Stimulated activated CD4-positive, alpha-beta T cell treated with anti-CD3 and anti-CD28 coated beads, Interleukin-1b, Interleukin-23, amount 100 ng/mL, for 1 hour (primary cell): ENCODE measurements at places on chromosomes 13 and 19.
A peak's percentile ranks its signal among the peaks of the same experiment; 100 is the strongest.

- no peak for DNase-seq
These were observed 48.6 kb upstream of the WASF3 start for GRCh38 chr13:26508885-26509284.

DNA sequence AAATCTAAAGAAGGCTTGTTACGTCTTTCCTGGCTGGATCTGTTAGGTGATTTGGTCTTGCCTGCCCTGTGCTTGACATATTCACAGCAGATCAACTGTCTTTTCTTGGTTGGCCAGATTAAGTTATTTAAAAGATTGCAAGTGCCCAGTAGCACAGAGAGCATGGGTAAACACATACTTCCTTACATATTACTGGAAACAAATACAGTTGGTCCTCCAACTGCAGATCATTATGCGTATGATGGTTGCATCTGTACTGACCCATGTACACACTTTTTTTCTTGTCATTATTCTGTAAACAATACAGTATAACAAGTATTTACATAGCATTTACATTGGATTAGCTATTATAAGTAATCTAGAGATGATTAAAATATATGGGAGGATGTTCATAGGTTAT is 9.2 kb upstream of the MPHOSPH8 start:
- DNase-seq, result no peak

DNA sequence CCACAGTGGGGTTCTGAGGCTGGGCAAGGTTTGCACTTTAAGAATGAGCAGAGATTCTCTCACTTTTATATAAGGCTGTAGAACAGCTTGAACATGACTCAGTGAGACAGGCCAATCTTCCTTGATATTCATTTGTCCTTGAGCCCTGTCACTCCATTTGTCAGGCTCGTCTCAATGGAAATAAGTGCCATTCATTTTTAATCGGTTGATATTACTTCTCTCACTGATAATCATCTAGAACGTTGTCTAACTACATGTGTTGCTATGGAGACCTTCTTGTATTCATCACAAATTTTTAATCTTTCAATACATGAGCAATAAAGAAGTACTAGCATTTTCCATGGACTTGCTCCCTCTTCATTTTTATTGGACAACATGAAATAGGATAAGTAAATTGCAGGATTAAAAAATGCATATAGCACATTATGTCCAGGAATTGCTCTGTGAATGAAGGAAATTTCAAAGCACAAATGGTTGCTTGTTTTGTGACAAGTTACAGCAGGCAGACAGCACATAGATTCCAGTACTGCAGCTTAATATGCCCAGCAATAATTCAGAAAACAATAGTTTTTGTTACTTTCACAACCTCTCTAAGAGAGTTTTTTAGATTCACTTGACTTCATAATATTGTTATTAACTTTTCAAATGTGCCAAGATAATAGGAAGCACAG is 1178.4 kb upstream of the ATXN8OS start:
- DNase-seq, result no peak

- peak; percentile 54 for DNase-seq
These were observed 135.2 kb downstream of the TSHZ3 start for GRCh38 chr19:31214086-31214485.

- DNase-seq, result no peak
These were observed 1.5 kb downstream of the CCDC106 start for GRCh38 chr19:55649268-55650125.

DNA sequence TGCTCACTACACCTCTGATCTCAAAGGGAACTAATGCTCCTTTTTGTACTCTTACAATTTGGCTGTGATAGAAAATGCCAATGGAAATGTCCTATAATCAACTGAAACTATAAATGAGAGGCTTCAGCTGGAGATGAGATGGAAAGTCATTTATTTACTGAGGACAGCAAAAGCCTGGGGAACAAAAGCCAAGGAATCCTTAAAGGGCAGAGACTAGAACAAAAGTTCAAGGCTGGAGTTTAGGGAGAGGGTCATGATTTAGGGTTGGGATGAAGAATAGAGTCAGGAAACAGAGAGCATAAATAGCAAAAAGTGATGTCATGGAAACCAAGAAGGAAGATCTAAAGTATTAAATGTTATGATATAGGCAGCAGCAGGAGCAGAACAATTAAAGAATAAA is 401.1 kb downstream of the FGF14 start:
- no peak for DNase-seq

DNA sequence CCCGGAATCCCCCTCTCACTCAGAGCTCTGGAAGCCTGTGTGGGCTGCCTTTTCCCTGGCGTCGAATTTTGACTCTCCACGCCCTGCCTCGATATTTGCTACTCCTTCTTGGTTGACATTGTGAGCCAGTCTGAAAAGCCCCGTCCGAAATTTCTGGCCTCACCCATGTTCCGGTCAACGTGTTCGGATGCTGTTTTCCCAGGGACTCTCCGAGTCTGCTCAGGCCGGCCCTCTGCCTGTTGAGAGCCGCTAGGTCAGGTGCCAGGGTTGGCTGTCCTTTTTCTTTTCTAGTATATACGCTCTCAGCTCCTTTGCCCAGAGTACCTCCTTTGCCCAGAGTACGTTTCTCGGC is 6.8 kb upstream of the DGKH start:
- no peak for DNase-seq

- DNase-seq, result no peak
These were observed 2.7 kb downstream of the FCHO1 start for GRCh38 chr19:17753976-17754375.

- no peak for DNase-seq
These were observed 7.7 kb downstream of the KDM4B start for GRCh38 chr19:4976401-4977298.

DNA sequence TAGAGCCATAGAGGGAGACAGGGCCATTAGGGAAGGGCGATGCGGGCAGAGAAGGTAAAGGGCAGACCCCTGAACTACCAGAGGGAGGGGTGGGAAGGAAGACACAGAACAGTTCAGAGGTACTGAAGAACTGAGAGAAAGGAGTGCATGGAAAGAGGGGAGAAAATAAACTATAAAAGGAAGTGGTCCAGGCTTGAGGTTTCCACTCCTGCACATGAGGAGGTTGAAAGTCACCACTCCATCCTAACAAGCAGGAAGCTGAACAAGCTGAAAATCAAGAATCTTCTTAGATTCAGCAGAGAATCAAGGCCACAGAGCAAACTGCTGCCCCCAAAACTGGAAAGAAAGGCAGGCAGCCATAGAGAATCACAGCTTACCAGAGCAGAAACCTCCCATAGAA is 45.1 kb downstream of the MIPEP start:
- DNase-seq, result no peak

DNA sequence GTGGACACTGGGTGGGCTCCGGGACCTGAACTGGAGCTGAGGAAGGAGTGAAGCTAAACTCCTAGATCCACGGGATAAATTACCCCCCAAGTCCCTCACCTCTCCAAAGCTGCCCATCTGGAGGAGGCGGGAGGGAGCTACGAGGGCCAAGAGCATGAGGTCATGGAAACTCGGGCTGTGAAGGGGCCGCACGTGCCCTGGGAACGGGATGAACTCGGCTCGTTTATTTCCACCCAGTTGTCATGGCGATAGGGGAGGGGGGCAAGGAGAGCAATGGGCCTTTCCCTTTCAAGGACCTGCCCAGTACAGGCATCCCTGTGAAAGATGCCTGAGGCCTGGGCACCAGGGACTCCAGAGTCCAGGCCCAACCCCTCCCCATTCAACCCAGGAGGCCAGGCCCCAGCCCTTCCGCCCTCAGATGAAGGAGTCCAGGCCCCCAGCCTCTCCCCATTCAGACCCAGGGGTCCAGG is 3.8 kb downstream of the PPP1R12C start:
- DNase-seq, result no peak

- no peak for DNase-seq
These were observed 363.1 kb downstream of the FGF14 start for GRCh38 chr13:102038787-102039186.

- DNase-seq, result no peak
These were observed 351.4 kb downstream of the SLITRK5 start for GRCh38 chr13:88022431-88023208.
